GM12864 (cell line): ENCODE measurements at places on chromosomes 3 and 15.

GRCh38 chr3:20645340-20645739 is 459.3 kb upstream of the SGO1 start:
- DNase-seq: no peak

DNA sequence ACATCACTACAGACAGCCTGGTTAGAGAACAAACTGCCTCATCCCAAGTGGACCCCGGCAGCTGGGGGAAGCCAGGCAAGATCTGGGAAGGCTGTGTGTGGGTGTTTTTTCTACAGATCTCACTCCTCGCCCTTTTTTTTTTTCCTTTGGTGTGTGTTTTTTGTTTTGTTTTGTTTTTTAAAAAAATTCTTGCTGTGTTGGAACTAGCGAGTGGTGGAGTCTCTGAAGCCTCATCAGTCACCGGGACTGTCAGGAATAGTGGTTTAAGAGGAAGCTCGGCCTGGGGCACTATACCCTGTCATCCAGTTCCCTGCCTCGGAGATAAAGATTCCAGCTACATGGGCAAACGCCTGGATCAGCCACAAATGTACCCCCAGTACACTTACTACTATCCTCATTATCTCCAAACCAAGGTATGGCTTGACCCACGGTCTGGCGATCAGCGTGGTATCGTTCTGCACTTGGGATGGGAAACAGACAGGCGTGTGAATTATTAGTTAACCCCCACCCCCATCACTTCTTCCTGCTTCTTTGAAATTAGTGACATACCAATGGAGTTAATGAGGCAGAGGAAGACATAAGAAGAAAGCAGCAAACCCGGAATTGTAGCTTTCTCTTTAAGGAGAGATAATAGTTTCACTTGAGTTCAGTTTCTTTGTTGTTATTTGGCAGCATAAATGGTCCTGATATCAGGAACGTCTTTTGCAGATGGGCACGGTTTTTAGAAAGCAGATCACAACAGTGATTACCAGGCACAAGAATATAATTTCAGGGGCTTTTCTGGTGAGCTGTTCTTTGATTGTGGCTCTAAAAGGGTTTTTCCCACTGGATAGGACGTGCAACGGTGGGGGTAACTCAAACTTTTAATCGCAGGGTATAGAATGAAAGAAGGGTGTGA is 722 bp downstream of the RBMS3 start:
- DNase-seq: no peak

- no peak for DNase-seq
Measured at GRCh38 chr15:71281256-71281655, 166.0 kb downstream of the THSD4 start.

DNA sequence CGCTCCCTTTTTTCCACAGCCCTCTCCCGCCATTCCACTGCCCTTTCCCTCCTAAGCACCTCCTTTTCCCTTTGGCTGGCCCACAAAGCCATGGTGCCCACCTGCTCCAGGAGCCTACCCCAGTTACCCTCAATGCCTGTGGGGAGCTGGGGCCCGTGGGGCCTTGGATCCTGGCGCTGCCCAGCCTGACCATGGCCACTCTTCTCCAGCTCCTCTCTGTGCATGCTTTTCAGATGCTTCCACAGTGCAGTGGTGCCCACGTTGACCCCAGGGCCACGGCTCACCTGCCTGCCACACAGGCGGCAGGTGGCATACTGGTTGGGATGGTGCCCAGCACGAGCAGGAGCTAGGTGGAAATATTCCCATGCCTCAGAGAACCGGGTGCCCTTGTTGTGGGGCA is 1.5 kb downstream of the ZBED2 start:
- no peak for DNase-seq

- DNase-seq: no peak
Measured at GRCh38 chr15:84982301-84982920, 755 bp downstream of the PDE8A start.

GRCh38 chr3:147618691-147619090 is 209.5 kb downstream of the ZIC1 start:
- no peak for DNase-seq
